SW 1271 (cell line): ENCODE measurements at places on chromosomes 11 and 22.

- DNase-seq, result no peak
Observed at GRCh38 chr11:64409707-64410403, 50.9 kb downstream of the RPS6KA4 start.

DNA sequence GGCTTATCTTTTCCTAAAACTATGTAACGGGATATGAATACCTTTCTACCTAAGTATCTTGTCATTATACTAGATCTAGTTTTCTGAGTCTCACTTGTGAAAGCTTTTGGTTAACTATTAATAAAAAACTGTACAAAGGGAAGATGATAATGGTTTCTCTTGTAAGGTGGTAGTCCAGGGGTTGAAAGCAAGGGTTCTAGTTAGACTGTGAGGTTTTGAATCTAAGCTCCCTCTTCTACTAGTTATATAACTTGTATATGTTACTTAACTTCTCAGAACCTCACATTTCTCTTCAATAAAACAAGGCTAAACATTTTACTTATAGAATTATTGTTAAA is 54.3 kb downstream of the ARHGEF12 start:
- DNase-seq, result no peak

GRCh38 chr11:64268893-64269539 is 15.4 kb downstream of the BAD start:
- DNase-seq, result peak; percentile 62

DNA sequence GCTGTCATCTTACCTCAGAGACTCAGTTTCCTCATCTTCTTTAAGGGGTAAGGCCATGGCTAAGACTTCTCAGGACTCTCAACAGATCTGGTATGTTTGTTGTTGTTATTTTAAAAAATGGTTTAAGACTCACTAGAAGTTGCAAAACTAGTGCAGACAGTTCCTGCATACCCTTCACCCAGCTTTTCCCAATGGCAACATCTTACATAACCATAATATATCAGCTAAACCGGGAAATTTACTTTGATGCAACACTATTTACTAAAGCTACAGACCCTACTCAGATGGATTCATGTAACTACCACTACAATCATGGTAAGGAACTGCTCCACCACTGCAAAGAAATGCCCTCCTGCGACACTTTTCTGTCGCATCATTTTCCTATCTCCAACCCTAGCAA is 20.4 kb downstream of the LGR4 start:
- no peak for DNase-seq

DNA sequence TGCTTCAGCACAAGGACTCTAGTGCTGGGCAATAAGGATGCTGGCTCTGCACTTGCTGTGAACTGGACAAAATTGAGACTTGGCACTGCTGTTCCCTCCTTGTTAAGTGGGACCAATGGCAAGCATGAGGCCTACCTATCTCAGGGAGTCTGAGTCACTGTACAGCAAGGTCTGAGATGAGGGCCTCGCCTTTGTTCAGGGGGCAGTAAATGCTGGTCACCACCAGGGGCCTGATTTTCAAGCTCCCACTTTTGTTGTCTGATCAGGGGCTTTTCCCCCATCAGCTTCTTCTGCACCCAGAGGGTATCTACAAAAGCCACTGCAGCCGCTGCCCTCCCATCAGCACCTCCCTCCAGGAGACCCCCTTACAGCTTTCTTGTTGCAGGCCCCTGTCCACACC is 22.8 kb downstream of the DHCR7 start:
- peak; percentile 9 for DNase-seq

- DNase-seq, result no peak
Observed at GRCh38 chr22:19930551-19931486, 10.8 kb upstream of the COMT start.

GRCh38 chr11:73965076-73965763 is 14.4 kb downstream of the DNAJB13 start:
- DNase-seq, result no peak

DNA sequence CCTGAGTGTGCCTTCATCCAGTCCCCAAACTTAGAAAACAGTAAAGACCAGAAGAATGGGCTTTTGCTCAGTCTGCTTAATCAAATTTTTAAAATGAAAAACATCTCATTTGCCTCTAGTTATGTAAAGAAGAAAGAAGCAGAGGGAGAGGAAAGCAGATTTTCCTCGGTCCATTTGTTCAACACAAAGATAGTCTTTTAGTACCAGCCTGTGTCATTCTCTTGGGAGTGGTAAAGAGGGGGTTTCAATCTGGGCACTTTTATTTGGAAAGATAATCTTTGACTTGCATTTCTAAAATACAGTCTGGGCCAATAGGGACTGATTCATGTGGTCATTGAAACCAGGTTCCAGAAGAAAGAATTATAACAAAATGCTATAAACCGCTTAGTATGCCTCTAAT is 29.5 kb downstream of the KREMEN1 start:
- DNase-seq, result no peak

DNA sequence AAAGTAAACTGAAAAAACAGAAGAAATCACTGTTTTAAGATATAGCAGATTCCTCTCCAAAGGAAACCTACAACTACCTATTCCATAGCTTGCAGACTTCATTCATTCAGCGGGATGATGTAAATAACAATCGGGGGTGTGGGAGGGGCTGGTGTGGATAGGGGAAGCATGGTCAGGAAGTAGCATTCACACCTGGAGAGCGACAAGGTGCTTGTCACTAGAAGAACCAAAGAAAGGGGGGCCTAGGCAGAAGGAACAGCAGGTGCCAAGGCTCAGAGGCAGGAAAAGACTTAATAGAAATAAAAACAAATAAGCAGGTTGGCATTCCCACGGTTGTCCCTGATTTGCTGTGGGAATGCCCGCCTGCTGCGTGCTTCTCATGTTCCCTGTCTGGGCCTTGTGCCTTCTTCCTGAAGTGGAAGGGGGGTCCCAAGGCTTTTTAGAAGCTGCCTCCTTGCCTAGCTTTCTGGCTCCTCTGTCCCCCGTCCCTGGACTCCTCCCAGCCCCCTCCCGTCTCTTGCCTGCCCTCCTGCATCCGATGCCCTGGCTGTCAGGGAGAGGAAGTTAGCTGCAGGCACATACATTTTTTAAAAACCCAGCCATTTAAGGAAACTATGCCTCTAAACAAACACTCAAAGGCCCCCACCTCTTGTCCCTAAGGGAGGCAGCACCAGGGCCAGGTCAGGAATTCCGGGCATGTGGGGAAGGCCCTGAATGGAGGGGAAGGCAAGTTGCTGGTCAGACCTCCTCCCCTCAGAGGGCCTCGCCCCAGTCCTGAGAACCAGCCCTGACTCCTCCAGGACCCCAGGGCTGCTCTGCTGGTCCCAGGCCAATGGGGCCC is 54.7 kb upstream of the PRDM11 start:
- no peak for DNase-seq

DNA sequence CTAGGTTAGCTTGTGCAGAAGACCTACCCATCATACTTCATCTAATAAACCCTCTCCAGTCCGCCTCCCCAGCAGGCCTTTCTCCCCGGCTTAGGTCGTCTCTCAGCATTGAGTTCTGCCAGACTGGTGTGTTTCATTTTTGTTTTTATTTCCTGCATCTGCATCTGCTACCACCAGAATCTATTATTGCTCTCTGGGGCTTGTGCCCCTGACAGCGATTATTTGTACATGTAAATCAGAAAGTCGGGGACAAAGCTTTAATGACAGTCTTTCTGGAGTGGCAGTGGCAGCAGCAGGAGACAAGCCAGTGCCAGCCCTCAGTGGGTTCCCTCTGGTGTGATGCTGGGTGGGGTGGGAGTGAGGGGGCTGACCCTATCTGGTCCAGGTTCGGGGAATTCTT is 127.5 kb downstream of the PKNOX2 start:
- DNase-seq, result no peak

- no peak for DNase-seq
Observed at GRCh38 chr11:44128729-44129128, 33.3 kb downstream of the EXT2 start.

GRCh38 chr22:29855611-29856181 is 17.6 kb upstream of the ASCC2 start:
- no peak for DNase-seq

DNA sequence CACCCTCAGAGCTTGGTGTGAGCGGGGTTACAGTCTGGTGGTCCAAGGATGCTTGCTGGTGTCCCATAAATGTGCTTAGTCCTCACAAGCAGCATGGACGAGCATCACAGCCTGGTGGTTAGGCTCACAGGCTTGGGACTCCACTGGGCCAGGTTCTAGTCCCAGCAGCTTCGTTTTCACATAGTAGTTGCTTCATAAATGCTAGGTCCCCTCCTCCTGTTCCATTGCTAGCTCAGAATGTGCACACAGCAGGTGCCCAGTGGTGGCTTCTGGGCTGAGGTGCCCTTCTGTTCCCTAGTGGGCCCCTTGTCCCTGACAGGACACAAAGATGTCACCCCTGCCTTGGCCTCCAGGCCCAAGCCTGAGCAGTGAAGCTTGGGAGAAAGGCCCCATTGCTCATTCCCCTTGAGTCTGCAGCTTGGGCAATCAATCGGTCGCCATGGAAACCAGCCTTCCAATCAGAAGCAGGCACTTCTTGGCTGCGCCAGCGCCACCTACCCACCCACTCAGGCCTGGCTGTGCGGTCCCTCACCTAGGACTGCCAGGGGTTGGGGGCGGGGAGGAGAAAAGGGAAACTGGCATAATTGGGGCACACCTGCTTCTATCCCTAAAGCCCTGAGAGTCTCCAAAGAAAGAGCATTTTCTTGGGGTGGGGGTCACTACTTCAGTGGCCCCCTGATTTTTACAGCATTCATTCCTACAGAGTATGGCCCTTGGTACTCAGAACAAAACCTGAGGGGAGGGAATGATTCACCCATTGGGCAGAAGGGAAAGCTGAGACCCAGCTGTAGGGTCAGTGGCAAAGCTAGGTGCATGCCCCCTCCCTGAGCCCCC is 48.1 kb downstream of the CYTH4 start:
- DNase-seq, result peak; percentile 35

GRCh38 chr11:17687946-17688670 is 31.3 kb upstream of the MYOD1 start:
- DNase-seq, result no peak

- no peak for DNase-seq
Observed at GRCh38 chr22:19821523-19822300, 33.0 kb downstream of the GNB1L start.

- DNase-seq, result no peak
Observed at GRCh38 chr11:82663535-82663934, 70.1 kb downstream of the FAM181B start.

- DNase-seq, result no peak
Observed at GRCh38 chr22:32949391-32950173, 108.6 kb downstream of the SYN3 start.

- DNase-seq, result no peak
Observed at GRCh38 chr11:112249871-112250610, 10.6 kb downstream of the PLET1 start.

GRCh38 chr11:36088266-36088972 is 144.6 kb downstream of the LDLRAD3 start:
- no peak for DNase-seq

GRCh38 chr11:113084297-113084696 is 123.1 kb downstream of the NCAM1 start:
- DNase-seq, result no peak

DNA sequence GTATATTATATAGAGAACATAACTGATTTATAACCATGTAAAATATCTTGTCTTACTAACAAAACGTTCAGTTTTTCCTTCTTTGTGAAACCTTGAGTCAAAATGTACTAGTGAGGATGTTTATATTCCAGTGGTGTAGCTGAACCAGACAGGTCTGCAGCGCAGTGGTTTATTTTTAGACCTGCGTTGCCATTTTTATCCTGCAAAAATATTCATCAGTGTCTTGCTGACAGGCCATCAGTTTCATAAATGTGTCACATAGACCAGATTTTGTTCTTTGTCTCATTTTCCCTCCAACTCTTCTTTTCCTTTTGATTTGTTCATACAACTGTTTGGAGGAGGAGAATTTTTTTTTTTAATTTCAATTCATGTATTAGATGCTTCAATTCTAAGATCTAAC is 43.1 kb downstream of the HSD17B12 start:
- no peak for DNase-seq

DNA sequence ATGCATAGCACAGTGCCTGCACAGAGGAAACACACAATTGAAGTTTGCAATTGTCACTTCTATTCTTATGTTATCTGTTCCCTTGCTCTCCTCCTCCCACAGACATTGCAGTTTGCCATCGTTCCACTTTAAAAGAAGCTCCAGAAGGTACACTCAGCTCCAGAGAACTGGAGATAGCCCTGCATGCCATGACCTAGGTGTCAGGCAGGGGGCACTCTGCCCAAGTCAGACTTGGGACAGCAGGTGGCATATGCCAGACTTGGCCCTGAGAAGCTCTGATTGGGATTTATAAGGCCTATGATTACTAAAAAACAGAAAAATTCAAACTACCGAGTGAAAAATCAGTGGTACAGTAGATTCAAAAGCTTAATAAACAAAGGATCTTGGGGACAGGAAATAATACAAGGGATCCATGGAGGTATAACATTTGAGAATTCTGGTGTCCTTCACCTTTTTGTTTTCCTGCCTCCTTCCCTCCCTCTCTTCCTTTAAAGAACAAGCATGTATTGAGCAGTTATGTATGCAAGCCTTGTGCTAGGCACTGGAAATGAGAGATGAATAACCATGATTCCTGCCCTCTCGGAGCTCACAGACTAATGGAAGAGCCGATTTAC is 40.0 kb downstream of the TENM4 start:
- DNase-seq, result no peak

GRCh38 chr11:76598426-76598839 is 72.1 kb downstream of the LRRC32 start:
- DNase-seq, result peak; percentile 17

DNA sequence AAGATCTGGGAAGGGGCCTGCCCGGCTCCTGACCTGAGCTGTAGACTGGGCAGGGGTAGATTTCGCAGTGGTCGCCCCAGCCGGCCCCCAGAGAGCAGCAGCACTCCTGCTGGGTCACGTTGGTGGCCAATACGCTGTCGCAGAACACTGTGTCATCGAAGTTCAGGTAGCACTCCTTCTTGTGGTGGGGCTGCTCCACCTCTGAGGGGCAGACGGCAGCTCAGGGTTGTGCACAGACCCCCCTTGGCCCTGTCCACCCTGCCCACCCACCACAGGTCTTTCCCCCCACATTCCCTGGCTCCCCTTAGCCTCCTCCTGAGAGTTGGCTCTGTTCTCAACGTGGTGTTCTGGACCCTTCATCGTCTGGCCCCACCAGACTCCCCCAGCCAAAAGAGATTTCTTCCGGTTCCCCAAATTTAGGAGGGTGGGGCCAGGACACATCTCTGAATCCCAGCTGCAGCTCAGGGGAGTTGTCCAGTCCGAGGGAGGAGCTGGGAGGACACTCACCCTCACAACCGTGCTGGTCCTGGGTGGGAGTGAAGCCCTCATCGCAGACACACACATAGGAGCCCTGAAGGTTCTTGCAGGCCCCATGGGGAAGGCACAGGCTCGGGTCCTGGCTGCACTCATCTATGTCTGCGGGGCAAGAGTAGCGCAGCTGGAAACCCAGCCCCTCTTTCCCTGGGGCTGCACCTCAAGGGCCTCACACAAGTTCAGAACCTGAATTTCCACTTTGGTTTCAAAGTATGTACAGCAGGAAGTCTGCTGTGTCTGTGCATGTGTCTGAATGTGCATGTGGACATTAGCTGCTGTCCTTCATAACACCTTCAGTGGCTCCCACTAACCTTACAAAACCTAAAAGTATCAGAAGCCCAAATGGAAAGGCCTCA is 16.5 kb downstream of the SCYL1 start:
- DNase-seq, result no peak
